ENCODE measurements at places on chromosomes 7 and 10. TPM values are rescaled to one million over a fixed set of nuclear protein-coding genes. Genes with fewer than 3 reads are reported as not detected.

The HNRNPH3 gene
- total RNA-seq = 184 TPM

The CYP3A5 gene
- total RNA-seq = 1.6 TPM

The BHLHA15 gene
- 0.45 TPM for total RNA-seq

The STMP1 gene
- 29.6 TPM for total RNA-seq

The ASB4 gene
- total RNA-seq = 0.42 TPM

The FMC1 gene
- 27.8 TPM for total RNA-seq

The GHRHR gene
- 0.29 TPM for total RNA-seq

The NEUROD6 gene
- total RNA-seq = not detected

The PLEKHS1 gene
- total RNA-seq = 0.07 TPM

The TRIL gene
- not detected for total RNA-seq

The ASNS gene
- total RNA-seq = 53.7 TPM

The CDK6 gene
- 16.7 TPM for total RNA-seq

The GTPBP10 gene
- total RNA-seq = 26.9 TPM

The ANKRD7 gene
- total RNA-seq = 0.23 TPM

The ZNHIT1 gene
- 85.5 TPM for total RNA-seq

The SPAG6 gene
- not detected for total RNA-seq

The ADAP1 gene
- 4.0 TPM for total RNA-seq

The PTPN20 gene
- 3.1 TPM for total RNA-seq

The SLC37A3 gene
- total RNA-seq = 30.2 TPM

The C10orf62 gene
- total RNA-seq = not detected

The GPR15LG gene
- not detected for total RNA-seq

The UBN2 gene
- 2.9 TPM for total RNA-seq

The AKR1B15 gene
- total RNA-seq = 41.2 TPM

The MYL7 gene
- not detected for total RNA-seq

The OR6B1 gene
- total RNA-seq = not detected

The C10orf53 gene
- total RNA-seq = not detected

The KIF20B gene
- total RNA-seq = 16.1 TPM

The VGF gene
- 15.1 TPM for total RNA-seq

The ADAM8 gene
- 4.3 TPM for total RNA-seq

The HDAC9 gene
- 0.38 TPM for total RNA-seq

The SLC26A3 gene
- total RNA-seq = not detected

The CYP2C19 gene
- total RNA-seq = not detected

The FAM180A gene
- not detected for total RNA-seq

The CNPY1 gene
- total RNA-seq = not detected

The SPDYE2B gene
- not detected for total RNA-seq

The EGR2 gene
- 0.34 TPM for total RNA-seq

The ARMH3 gene
- total RNA-seq = 11.9 TPM

The NUTM2E gene
- total RNA-seq = 0.59 TPM

The ANKRD22 gene
- total RNA-seq = 0.27 TPM

The PNLIP gene
- not detected for total RNA-seq
